ENCODE measurements at places on chromosomes 16 and 17.
A peak's percentile ranks its signal among the peaks of the same experiment; 100 is the strongest.

DNA sequence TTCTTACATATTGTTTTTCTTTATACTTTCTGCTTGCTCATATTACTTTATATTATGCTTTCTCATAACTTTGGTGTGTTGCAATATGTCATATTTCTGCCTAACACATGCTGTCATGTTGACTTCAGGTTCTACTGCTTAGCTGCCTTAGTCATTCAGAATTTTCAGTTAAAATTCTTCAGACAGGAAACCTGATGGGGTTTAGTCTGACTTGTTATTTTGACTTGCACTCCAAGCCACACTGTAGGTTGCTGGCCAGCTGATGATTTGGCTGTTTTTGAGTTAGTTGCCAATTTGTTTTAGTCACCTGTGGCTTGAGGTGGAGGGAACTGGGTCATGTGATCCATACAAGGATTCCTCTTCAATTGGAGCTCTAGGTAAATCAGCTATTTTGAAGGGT, 315.4 kb downstream of the MAP2K6 start:
- peak; percentile 90 for DNase-seq

DNA sequence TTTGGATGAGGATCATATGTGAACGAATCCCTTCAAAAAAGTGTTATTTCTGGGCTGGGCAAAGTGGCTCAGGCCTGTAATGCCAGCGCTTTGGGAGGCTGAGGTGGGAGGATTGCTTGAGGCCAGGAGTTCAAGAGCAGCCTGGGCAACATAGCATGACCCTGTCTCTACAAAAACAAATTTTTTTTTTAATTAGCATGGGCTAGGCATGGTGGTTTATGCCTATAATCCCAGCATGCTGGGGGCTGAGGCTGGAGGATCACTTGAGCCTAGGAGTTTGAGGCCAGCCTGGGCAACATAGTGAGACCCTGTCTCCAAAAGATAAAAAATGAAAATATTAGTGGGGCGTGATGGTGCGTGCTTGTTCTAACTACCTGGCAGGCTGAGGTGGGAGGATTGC, 4.6 kb downstream of the TAOK1 start:
- DNase-seq: no peak

DNA sequence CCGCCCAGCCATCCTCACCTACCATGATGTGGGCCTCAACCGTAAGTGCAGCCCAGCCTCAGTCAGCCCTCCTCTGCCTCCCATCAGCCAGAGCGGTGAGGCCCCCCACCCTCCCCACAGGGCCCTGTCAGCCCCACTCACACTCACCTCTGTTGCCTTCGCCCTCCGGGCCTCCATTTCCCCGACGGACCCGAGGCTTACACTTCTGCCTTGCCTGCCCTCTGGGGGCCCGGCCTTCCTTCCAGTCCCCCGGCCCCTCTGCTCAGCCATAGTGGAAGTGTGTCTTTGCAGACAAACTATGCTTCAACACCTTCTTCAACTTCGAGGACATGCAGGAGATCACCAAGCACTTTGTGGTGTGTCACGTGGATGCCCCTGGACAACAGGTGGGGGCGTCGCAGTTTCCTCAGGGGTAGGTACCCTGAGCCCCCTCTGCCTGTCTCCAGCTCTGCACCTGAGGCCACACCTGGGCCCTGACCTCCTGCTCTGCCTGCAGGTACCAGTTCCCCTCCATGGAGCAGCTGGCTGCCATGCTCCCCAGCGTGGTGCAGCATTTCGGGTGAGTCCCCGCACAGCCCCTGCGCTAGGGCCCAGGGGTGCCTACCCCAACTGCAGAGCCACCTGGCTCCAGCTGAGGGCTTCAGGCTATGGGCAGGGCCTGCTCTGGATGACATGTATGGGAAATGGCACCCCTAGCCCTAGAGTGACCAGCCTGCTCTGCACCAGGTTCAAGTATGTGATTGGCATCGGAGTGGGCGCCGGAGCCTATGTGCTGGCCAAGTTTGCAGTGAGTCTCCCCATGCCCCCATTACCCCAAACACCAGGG, 4.1 kb downstream of the NDRG4 start:
- no peak for DNase-seq

DNA sequence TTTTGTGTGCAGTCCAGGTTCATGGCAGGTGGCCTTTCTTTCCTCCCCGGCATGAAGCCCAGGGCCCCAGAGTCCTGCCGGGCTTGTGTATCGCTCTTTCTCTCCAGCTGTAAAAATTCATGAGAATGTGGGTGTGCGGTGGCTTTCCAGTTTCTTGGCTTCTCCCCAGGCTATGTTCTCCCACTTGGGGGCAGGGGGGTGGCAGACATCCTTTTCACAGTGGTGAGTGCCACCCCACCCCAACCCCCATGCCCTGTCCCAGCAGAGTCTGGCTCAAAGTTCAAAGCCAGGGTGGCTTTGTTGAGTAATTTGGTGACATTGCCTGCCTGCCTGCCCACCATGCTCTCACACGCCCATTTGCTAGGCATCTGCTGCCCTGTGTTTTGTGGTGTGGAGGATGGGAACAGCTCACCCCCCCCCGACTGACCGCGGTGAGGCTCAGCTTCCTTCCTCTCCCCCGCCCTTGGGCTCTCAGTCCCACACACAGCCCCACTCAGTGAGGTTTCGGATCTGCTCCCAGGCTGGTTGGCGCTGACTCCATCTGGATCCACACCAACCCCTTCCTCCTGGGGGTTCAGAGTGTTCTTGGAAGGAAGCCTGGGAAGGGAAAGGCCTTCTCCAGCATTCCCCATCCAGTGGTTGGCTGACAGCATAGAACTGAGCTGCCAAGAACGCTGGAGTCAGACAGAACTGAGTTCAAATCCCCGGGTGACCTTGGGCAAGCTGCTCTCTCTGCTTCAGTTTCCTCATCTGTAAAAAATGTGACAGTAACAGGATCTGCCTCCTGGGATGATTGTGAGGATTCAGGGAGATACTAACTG, 36.0 kb downstream of the CHD9 start:
- DNase-seq: peak; percentile 60

GRCh38 chr16:24652209-24652712, 77.2 kb upstream of the TNRC6A start:
- DNase-seq: no peak

DNA sequence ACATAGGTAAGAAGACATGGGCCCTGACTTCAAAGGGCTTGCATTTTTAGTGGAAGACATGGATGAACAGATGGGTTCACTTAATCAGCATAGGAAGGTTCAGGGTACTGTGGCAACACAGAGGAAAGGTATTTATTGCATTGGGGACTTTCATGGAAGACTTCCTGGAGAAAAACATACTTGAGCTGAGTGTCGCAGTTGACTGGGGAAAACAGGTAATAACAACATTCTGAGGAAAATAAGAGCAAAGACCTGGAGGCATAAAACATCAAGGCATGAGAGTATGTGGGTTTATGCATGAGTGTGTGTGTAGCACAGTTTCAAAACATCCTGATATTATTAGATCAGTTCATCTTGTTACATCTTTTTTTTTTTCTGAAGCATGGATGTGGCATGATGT, 82.7 kb downstream of the MAP2K6 start:
- DNase-seq: peak; percentile 23

DNA sequence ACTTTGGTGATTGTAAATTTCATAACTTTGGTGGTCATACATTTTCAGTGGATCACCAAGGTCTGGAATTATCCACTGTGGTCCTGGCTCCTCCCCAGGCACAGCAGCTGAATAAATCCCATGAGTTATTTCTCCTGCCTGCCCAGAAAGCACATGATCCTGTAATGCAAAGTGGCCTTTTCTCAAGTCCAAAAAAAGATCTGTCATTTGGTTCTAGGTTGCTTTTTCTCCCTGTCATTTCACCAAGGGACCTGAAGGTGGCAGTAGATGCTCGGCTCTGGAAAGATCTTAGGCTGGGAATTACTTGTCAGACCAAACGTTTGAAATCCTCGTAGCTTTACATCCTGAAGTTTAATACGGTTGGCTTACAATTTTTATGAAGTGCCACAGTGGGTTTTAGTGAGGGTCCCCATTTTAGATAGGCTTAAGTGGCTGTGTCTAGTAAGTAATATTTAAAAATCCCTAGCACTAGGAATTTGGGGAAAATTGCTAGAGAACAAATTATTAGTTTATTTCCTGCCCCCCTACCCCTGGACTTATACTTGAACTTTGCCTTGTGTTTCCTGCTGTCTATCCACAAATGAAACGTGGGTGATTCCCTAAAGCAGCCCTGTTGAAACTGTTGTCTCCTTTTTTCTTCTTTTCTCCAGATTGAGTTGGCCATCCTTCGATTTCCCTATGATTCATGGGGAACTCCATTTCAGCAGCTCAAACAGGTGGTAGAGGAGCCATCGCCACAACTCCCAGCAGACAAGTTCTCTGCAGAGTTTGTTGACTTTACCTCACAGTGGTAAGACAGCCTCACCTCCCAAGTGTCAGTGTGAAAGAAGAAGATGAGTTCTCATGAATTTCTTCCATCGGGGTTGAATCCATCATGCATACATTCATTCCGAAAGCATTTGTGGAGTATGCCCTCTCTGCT, 111.7 kb downstream of the MAP2K6 start:
- peak; percentile 71 for DNase-seq

- no peak for DNase-seq
Measured at GRCh38 chr17:32441886-32442285, 2.4 kb upstream of the PSMD11 start.

DNA sequence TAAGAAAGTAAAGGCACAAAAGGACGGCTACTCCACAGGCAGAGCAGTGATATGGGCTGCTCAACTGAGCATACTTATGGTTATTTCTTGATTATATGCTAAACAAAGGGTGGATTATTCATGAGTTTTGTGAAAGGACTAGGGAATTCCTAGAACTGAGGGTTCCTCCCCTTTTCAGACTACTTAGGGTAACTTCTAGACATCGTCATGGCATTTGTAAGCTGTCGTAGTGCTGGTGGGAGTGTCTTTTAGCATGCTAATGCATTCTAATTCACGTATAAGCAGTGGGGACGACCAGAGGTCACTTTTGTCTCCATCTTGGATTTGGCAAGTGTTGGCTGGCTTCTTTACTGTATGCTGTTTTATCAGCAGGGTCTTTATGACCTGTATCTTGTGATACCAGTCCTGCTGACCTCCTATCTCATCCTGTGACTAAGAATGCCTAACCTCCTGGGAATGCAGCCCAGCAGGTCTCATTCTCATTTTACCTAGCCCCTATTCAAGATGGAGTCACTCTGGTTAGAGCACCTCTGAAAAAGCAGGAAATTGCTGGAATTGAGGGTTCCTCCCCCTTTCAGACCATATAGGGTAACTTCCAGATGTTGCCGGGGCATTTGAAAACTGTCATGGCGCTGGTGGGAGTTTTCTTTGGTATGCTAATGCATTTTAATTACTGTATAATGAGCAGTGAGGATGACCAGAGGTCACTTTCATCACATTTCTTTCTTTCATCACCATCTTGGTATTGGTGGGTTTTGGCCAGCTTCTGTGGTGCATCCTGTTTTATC, 388.5 kb downstream of the XYLT1 start:
- DNase-seq: no peak

DNA sequence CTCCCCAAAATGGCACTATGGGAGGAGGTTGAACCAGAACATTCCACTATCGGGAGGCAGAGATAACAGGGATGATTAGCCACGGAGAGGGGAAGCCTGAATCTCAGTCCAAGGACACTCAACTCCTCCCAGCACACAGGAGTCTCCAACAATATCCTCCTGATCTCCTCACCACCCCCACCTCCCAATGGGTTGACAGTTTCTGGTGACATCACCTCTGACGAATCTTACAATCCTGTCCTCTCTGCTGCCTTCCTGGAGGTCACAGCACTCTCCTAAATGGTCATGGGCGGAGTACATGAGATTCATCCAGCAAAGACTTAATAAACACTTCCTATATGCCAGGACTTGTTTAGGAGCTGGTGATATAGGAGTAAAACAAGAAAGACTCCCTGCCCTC, 80.9 kb downstream of the SLC6A2 start:
- no peak for DNase-seq

- DNase-seq: peak; percentile 87
Measured at GRCh38 chr16:3175157-3176093, 12.6 kb upstream of the OR1F1 start.

GRCh38 chr17:7019839-7020519, 2.9 kb upstream of the BCL6B start:
- peak; percentile 46 for DNase-seq

- DNase-seq: no peak
Measured at GRCh38 chr17:36498560-36499300, 12.2 kb downstream of the ZNHIT3 start.

DNA sequence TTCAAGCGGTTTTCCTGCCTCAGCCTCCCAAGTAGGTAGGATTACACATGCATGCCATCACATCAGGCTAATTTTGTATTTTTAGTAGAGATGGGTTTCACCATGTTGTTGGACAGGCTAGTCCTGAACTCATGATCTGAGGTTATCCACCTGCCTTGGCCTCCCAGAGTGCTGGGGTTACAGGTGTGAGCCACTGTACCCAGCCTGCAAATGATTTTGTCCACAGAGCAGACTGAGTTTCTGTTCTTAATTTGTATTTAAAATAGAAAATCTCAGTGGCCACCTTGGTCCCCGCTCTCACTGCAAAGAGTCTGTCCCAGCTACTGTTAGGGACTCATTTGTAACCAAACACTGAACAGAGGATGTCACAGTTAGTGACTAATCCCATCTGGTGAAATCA, 415.7 kb upstream of the RBFOX1 start:
- no peak for DNase-seq

DNA sequence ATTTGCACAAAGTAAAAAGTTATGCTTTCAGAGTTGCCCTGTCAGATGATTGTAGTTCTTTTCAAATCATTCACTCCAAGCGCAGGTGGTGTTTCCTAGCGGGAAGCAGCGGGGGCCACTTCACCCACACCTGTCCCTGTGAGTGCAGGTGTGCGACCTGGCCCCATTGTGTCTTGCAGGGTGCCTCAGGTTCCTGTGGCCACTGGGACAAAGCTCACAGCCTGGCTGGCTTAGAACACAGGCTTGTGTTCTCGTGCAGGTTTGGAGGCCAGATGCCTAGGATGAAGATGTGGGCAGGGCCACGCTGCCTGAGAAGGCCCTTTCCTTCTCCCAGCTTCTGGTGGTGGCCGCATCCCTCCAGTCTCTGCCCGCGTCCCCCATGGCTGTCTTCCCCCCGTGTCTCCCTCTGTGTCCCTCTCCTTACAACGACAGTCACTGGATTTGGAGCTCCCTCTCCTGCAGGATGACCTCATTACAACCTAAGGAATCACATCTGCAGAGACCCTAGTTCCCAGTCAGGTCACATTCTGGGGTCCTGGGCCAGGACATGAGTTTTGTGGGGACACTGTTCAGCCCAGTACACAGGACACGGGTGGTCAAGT, 90.5 kb downstream of the NPIPB11 start:
- DNase-seq: no peak

DNA sequence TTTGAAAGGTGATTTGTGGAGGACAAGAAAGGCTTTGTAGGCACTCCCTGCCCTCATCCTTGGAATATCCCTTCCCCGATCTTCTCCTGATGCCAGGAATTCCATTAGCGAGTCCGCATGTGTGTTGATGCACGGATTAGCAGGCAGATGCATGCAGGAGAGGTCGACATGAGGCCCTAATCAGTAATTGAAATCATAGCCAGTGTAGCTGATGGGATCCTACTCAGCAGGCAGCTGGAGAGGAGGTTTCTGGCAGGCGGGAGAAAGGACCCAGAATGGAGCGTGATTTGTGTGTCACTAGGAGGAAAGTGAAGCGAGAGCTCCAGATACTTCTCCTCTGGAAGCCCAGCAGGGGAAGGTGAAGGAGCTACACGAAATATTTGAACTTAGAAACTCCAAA, 196.3 kb upstream of the CDH11 start:
- DNase-seq: no peak
